Activated T-helper 2 cell treated with anti-CD3 and anti-CD28 coated beads, Interferon-gamma antibody, Interleukin-2, Interleukin-4, amounts not matched to agents 10 μg/mL and 5 μg/mL and 100 μg/mL, durations not matched to agents 14 hours and 24 hours and 36 hours (primary cell): ENCODE measurements at places on chromosomes 12 and 14.

- DNase-seq: no peak
These were observed 53.7 kb downstream of the APAF1 start for GRCh38 chr12:98698603-98699463.

GRCh38 chr14:68784226-68784910 lies 8.5 kb downstream of the ZFP36L1 start:
- DNase-seq: no peak

- no peak for DNase-seq
These were observed 15.3 kb downstream of the CCDC62 start for GRCh38 chr12:122789637-122790036.

- DNase-seq: no peak
These were observed 43.2 kb downstream of the RTN1 start for GRCh38 chr14:59827401-59827800.

- DNase-seq: no peak
These were observed 26.8 kb upstream of the IRF2BPL start for GRCh38 chr14:77055306-77055705.

DNA sequence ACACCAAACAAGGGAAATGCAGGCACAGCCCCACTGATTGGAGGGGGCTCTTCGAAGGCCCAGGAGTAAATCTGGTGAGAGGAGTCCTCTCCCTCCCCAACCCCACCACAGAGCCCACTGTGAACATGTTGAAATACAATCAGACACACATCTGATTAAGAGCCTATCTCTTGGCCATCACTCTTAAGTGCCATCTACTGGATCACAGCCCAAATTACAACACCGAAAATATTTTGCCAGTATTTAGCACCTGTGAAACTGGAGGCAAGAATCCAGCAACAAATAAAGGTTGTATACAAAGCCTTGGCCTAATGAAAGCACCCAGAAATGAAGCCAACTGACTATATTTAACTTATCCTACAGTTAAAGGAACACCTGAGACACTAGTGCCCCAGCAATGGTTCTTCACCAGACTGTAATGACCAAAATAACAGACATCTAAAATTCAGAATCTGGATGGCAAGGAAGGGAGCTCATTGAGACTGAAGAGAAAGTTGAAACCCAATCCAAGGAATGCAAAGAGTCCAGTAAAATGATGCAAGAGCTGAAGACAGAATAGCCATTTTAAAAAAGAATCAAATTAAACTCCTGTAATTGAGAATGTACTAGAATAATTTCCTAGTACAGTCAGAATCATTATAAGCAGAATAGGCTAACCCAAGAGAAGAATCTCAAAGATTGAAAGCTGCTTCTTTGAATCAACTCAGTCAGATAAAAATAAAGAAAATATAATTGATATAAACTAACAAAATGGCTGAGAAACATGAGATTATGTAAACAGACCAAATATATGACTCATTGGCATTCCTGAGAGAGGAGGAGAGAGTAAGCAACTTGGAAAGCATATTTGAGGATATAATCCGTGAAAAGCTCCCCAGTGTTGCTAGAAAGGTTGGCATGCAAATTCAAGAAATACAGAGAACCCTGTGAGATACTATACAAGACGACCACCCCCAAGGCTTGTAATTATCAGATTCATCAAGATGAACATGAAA lies 1117.0 kb downstream of the FLRT2 start:
- no peak for DNase-seq

GRCh38 chr14:57244106-57244505 lies 24.6 kb downstream of the EXOC5 start:
- DNase-seq: no peak

- DNase-seq: no peak
These were observed 171.8 kb upstream of the NTF3 start for GRCh38 chr12:5260086-5260485.

GRCh38 chr14:37746140-37746832 lies 150.9 kb downstream of the TTC6 start:
- no peak for DNase-seq

GRCh38 chr12:25004447-25004846 lies 55.5 kb upstream of the BCAT1 start:
- DNase-seq: no peak

DNA sequence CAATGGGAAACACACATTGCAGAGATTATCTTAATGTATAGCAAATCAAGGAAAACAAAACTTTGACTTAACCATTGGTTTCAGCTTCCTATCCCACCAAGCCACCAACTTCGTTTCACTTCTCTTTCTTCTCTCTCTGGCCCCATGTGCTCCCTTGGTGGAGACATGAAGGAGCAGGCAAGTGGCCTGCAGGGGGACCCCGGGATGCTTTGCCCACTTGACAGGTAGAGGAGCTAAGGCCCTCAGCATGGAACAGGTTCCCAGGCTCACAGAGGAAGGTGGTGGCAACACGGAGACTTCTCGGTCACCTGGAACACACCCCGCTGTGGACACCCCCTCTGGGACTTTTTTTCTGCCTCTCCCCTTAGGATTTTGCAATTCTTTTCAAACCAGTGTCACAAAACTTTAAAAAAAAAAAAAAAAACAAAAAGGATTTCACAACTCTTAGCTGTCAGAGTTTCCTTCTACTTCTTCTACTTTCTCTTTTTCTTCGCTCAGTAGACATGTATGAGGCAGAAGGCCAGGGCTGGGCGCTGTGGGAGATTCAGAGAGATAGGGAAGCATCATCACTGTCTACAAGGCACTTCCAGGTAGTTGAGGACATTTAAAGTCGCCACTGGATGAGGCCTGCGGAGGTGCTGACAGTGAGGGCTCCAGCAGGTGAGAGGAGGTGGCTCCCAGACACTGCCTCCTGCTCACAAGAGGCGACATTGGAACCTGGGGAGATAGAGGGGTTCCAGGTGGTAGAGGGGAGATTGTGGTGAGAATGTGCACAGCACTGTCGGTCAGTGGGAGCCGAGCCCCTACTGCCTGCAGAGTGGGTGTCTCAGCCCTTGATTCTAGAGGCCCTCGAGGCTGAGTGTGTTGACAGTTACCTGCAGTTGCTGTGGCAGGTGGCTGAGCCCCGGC lies 119.6 kb downstream of the GCH1 start:
- no peak for DNase-seq

GRCh38 chr14:103052407-103052806 lies 4.9 kb downstream of the CDC42BPB start:
- no peak for DNase-seq

DNA sequence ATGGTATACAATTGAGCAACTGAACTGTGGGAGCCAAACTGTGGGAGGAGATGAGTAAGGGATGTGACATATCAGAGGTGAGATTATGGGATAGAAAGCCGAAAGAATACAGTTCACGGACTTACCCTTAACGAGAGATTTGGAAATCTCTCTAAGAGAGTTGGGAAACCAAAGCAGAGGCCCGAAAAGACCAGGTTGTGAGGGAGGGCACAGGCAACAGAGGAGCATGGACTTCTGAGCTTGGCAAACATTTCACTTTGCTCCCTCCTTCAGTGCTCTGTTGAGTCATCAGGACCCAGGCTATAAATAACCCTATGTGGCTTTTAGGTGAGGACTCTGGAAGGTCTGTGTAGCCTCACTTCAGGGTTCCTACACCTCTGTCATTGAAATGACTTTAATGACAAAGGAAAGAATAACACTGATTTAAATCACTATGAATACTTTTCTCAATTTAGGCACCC lies 120.6 kb downstream of the TGFB3 start:
- no peak for DNase-seq

DNA sequence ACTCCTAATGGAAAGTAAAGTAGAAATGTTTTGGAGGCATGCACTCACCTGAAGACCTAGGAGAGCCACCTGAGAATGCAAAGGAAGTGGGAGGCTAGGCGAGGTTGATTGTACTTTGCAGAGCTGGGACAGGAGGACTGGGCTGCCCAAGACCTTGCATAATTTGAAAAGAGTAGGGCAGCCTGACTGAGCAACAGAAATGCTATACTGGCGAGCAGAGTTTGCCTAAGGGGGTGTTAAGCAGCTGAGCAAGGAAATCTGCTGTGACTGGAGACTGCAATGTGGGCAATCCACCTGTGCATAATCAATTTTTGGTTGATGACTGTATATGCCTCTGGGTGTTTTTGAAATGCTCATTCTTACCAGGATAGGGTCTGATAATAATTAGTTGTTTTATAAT lies 834.1 kb downstream of the TRHDE start:
- DNase-seq: no peak

- DNase-seq: no peak
These were observed 20.1 kb upstream of the GARIN6 start for GRCh38 chr12:99627459-99627858.

- no peak for DNase-seq
These were observed 5.9 kb downstream of the RNASE8 start for GRCh38 chr14:21063479-21063878.

GRCh38 chr14:30907659-30908057 lies 33.3 kb downstream of the COCH start:
- DNase-seq: no peak

DNA sequence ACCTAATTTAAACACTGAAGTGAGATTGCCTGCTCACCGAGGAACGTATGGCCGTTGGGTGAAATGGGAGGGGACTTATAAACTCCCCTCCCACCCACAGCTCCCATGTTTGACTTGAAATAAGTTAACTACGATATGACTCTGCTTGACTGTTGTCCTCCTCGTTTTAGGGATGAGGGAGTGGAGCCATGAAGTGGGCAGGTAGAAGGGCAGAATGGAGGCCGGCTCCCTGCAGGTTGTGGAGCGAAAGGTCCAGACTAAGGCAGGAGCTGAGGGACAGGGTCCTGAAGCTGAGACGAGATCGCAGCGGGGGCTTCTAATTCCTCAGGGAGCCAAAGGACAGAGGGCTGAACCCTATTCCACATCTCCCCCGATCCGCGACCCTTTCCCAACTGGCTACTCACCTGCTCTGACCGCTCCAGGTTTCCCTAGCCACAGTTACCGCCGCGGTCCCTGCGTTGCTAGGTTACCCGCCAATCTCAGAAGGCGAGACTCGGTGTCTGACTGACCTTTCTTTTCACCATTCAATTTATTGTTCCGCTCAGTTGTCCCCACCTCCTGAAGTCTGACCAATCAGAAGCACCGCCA lies 577 bp upstream of the TPCN1 start:
- DNase-seq: no peak

DNA sequence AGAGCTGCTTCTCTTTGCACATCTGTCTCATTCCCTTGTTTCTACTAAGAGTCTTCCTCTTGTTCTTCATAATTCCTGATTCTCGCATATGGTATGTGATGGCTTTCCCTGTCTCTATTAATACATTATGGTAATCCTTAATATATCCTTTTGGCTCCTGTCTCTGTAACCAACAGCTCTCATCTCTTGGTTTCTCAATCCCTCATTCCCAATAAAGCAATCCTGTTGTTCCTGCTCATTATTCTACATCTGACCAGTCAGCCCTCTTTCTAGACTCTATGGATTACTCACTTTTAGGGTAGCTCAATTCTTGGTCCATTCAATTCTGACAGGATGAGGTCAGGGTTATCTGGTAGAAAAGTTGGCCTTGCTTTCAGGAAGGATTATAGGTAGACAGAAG lies 349.9 kb downstream of the LRIG3 start:
- DNase-seq: no peak

DNA sequence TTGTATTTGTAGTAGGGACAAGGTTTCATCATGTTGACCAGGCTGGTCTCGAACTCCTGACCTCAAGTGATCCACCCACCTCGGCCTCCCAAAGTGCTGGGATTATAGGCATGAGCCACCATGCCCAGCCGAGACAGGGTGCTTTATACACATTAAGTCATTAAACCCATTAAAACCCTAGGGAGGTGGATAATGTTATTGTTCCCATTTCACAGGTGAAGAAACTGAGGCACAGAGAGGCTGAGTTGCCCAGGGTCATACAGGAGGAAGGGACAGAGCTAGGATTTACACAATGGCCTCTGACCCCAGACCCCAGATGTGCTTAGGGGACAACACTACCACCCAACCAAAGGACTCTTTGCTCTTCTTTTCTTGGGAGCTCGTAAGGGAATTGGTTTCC lies 51.0 kb upstream of the RIN3 start:
- DNase-seq: no peak

DNA sequence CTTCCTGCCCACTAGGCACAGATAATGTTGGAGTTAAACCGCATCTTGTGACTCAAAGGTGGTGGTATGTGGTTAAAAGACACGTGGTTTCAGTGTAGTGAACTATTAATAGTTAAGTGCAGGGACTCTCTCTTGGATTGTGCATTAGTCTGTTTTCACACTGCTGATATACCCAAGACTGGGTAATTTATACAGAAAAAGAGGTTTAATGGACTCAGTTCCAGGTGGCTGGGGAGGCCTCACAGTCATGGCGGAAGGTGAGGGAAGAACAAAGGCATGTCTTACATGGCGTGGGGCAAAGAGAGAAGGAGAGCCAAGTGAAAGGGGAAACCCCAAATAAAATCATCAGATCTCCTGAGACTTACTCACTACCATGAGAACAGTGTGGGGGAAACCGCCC lies 362.3 kb downstream of the GLT1D1 start:
- DNase-seq: no peak

- DNase-seq: no peak
These were observed 37.2 kb downstream of the RDH12 start for GRCh38 chr14:67738740-67739504.

DNA sequence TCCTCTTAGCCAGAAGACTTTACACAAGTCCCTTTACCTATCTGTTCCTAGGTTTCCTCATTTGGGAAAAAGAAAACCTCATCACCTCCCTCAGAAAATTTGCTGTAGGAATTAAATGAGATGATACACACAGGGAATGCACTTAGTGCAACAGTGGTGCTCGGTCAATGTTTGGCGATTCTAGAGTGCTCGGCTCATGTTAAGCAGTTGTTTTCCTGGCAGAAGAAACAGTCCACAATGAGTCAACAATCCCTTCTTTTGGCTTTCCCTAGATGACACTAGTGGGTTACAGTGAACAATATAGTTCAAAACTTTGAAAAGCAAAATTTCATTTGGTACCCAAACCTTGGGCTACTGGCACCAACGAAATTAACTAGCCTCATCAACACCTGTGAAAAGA lies 3.9 kb upstream of the TMEM233 start:
- no peak for DNase-seq

GRCh38 chr12:49813131-49813530 lies 15.1 kb downstream of the NCKAP5L start:
- DNase-seq: no peak

DNA sequence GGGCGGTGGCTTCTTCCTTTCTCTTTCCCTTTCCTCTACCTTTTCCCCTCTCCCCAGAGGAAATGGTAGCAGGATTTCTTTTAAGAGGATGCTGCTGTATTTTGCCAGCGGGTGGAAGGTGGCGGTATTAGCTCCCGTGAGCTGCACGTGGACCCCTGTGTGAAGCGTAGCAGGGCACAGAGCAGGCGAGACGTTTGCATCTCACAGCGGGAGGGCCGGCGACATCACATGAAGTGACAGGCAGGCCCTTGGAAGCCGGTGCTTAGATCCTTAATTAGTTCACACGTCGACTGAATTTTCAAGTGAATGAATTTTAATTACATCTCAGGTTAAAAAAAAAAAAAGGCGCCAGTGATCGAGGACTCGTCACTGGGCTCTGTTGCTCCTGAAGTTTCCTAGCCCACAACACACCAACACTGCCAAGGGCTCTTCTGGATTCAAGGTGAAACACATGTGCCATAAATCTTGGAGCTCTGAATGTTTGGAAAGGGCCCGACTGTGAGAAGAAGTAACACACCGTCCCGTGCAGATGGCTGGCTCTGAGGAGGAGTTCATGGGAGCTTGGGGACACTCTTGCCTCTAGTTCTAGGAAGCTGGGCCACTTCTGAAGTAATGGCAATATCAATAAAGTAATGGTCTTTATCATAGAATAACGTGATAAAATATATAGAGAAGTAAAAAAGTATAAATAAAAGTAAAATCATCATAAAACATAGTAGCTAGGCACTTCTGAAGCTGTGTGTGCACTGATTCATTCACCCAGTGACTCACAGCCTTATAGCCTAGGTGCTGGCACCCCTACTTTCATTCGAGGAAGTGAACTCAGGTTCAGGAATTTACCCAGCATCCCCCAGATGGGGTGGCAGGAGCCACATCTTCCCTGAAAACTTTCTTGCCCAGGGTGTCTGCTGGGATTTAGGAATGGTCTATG lies 75.3 kb downstream of the AACS start:
- DNase-seq: no peak
